GM12878 (cell line): ENCODE measurements at places on chromosomes 5 and 9. TPM values are rescaled to one million over a fixed set of nuclear protein-coding genes. Genes with fewer than 3 reads are reported as not detected.

CEL gene
- total RNA-seq, result 4.1 and 4.6 TPM in 2 replicates

ADAMTS2 gene
- 0.05 TPM in 2 replicates for total RNA-seq

FAM169A gene
- total RNA-seq, result 4.1 and 4.5 TPM in 2 replicates

LRRC26 gene
- total RNA-seq, result 0.58 and 0.64 TPM in 2 replicates

UBQLN1 gene
- total RNA-seq, result 65.4 and 71.6 TPM in 2 replicates

FOXD4L4 gene
- 0.24 and 0.36 TPM in 2 replicates for total RNA-seq

GRCh38 chr5:57034201-57034916 lies 82.4 kb upstream of the MIER3 start:
- H3K36me3 ChIP-seq, result no peaks in the 10 kb centered on the region
- H3K27ac ChIP-seq, result no peak overlapping the region
- no peak for DNase-seq
- H3K27me3 ChIP-seq, result no peaks in the 10 kb centered on the region
- H3K4me3 ChIP-seq, result no peak overlapping the region

- no peaks in the 10 kb centered on the region for H3K36me3 ChIP-seq
- H3K27ac ChIP-seq, result no peak overlapping the region
- no peak overlapping the region for H3K4me3 ChIP-seq
- H3K27me3 ChIP-seq, result no peaks in the 10 kb centered on the region
- DNase-seq, result no peak
- H3K4me1 ChIP-seq, result peaks cover 1% of the 10 kb centered on the region
These were observed 264.6 kb downstream of the SEC61B start for GRCh38 chr9:99486684-99487083.

GRCh38 chr9:89022902-89023301 lies 31.6 kb downstream of the S1PR3 start:
- no peaks in the 10 kb centered on the region for H3K27me3 ChIP-seq
- no peaks in the 10 kb centered on the region for H3K4me1 ChIP-seq
- H3K27ac ChIP-seq, result no peak overlapping the region

- no peak overlapping the region for H3K4me3 ChIP-seq
- no peaks in the 10 kb centered on the region for H3K4me1 ChIP-seq
- no peaks in the 10 kb centered on the region for H3K27me3 ChIP-seq
- H3K36me3 ChIP-seq, result no peaks in the 10 kb centered on the region
- DNase-seq, result no peak
These were observed 59.1 kb downstream of the TLR4 start for GRCh38 chr9:117763314-117763713.

- no peaks in the 10 kb centered on the region for H3K27me3 ChIP-seq
- peak overlapping the region; percentile 27; the same call in 1 of the 2 replicates for H3K4me3 ChIP-seq
- H3K36me3 ChIP-seq, result no peaks in the 10 kb centered on the region
- DNase-seq, result no peak
These were observed 55.0 kb downstream of the MEF2C start for GRCh38 chr5:88827997-88828396.

- H3K4me3 ChIP-seq, result no peak overlapping the region
- no peaks in the 10 kb centered on the region for H3K36me3 ChIP-seq
- H3K27me3 ChIP-seq, result no peaks in the 10 kb centered on the region
- H3K4me1 ChIP-seq, result no peaks in the 10 kb centered on the region
These were observed 464.5 kb upstream of the RGMB start for GRCh38 chr5:98308960-98309359.

DNA sequence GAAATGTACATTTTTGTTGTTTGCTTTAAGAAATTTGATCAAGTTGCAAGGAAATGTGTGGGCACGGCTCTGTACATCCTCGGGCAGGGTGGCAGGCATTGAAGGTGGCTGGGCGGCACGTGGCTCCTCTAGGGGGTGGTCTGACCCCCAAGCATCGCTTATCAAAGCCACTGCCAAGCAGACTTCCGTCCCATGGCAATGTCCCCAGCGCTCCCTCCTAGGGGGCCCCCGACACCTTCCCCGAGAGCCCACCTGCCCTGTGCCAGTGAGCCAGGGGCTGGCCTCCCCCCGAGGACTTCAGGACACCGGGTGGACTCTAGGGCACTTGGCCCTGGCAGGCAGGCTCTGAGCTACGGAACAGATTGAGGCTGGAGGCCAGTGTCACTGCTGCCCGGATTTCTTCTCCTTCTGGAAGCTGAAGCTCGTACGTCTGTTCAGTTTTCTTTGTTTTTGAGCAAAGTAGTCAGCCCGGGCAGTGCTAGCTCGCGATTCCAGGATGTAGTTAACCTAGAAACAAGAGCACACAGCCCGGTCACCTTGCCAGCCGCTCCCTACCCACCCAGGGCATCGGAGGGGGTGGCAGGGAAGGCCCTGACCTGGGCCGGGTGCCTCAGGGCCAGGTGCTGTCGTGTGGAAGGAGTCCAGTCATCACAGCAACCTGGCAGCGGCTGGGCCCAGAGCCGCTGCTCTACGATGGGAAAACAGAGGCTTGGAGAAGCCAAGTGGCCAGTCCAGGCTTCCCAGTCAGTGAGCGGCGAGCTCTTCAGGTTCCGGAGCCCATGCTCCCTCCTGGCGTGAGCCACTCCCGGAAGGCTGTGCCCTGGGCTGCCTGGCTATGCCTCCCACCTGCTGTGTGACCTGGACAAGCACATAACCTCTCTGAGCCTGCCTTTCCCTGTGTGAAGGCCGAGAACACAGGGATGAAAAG lies 177.1 kb downstream of the GAPVD1 start:
- no peaks in the 10 kb centered on the region for H3K4me1 ChIP-seq
- no peak for DNase-seq
- H3K36me3 ChIP-seq, result peaks cover 20% of the 10 kb centered on the region
- no peak overlapping the region for H3K4me3 ChIP-seq
